ENCODE measurements at places on chromosomes 12 and 14.

- no peak for DNase-seq
Measured at GRCh38 chr14:63205044-63205575, 867 bp downstream of the RHOJ start.

DNA sequence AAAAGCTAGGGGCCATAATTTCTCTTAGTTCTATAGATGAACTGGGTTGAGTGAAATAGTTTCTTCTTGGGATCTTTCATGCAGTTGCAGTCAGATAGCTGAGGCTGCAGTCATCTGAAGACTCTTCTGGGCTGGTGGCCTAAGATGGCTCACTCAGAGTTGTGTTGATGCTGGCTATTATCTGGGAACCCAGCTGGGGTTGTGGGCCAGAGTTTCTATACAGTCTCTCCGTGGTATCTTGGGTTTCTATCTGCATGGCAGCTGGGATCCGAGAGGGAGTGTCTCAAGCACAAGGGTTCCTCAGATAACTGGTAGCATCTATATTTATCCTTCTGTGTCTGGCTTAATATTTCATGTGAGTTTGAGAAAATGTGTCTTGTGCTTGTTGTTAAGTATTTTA lies 21.1 kb downstream of the AVPR1A start:
- DNase-seq, result no peak

- DNase-seq, result no peak
Measured at GRCh38 chr12:119915894-119916510, 38.9 kb upstream of the CIT start.

DNA sequence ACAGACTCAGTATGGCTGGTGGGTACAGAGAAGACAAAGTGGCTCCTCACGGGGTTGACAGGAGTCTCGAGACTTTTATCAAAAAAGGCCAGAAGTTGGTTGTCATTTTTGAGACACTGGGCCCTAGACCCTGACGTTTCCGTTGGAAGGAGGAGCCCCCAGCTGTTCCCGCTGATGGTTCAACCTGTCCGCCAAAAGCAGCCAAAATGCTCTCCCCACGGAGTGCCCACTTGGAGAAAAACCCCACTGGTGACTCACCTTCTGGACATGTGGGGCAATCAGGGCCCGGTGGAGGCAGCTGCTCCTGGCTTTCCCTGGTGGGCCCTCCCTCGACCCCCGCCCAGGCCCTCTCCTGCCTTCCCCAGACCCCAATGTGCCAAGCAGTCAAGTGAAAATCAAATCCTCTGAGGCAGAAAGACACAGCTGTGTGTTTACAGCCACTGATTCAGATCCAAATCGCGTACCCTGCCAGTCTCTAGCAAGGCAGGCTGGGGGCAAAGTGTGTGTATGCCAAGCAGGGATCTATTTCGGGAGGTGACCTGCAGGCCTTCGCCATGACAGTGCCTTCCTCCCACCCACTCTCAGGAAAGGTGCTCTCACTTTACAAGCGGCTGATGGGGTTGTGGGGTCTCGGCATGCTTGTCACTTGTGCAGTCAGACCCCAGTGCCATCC lies 347.4 kb downstream of the DPF3 start:
- DNase-seq, result no peak

- no peak for DNase-seq
Measured at GRCh38 chr12:3201339-3202051, 124.3 kb downstream of the TSPAN9 start.
